Globus pallidus (tissue), 1 donor: ENCODE measurements at places on chromosomes 11 and 22.
A peak's percentile ranks its signal among the peaks of the same experiment; 100 is the strongest.

DNA sequence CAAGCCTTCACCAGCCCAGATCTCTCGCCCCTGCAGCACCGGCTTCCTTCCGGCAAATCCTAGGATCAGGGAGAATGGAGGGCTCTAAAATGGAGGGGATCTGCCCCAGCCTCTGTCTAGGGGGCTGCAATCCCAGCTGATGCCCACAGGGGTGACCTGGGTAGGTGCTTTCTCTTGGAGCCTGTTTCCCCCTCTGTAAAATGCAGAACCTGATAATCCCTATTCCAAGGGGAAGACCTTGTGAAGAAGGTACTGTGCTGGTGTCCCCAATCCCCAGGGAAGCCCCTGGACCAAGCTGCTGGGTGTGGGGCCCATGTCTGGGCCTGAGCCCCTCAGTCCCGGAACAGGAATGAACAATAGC, 2.8 kb downstream of the EMID1 start:
- DNase-seq: no peak

DNA sequence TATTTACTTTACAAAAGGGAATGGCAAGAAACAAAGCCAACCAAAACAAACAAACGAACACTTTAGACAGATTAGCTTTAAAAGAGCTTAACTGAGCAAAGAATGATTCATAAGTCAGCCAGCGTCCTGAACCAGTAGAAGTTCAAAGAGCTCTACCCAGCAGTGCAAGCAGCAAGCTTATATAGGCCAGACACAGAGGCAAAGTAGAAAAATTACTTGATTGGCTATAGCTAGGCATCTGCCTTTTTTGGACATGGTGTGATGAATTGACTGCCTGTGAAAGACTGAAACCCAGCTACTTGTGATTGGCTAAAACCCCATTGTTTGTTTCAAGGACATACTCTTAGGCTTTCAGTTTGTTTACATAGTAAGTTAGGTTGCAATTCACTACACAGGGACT, 2120.0 kb upstream of the RAG2 start:
- DNase-seq: no peak

DNA sequence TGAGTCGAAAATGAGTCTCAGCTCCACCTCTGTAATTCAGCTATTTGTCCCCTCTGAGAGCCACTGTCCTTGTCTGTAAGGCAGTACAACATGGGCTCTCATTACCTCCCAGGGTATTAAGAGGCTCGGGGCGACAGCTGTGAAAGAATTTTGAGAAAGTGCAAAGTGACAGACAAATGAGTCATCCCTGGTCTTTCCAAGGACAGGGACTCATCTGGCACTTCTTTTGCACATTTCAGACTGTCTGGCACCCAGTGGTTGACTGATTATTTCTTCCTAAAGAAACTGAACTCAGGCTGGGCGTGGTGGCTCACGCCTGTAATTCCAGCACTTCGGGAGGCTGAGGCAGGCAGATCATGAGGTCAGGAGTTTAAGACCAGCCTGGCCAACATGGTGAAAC, 62.1 kb upstream of the ARFGAP3 start:
- DNase-seq: no peak

- no peak for DNase-seq
Observed at GRCh38 chr11:111334532-111335502, 36.5 kb downstream of the POU2AF3 start.

DNA sequence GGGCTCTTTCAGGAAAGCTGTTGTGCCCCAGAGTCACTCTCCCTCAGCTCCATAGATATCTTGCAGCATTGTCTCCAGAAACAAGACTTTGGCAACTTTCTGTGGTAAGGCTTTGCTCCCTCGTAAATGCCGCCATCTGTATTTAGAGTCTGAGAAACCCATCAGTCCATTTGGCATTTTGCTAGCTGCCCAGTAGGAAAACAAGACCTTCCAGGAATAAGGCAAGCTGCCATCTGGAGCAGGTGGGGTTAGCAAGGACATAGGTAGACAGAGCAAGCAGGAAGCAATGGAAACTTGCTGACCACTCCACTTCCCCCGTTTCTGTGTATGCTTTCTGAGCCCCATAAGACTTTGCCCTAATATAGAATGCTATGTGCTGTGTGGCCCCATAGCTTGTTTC, 131.9 kb downstream of the SPATA19 start:
- DNase-seq: no peak

DNA sequence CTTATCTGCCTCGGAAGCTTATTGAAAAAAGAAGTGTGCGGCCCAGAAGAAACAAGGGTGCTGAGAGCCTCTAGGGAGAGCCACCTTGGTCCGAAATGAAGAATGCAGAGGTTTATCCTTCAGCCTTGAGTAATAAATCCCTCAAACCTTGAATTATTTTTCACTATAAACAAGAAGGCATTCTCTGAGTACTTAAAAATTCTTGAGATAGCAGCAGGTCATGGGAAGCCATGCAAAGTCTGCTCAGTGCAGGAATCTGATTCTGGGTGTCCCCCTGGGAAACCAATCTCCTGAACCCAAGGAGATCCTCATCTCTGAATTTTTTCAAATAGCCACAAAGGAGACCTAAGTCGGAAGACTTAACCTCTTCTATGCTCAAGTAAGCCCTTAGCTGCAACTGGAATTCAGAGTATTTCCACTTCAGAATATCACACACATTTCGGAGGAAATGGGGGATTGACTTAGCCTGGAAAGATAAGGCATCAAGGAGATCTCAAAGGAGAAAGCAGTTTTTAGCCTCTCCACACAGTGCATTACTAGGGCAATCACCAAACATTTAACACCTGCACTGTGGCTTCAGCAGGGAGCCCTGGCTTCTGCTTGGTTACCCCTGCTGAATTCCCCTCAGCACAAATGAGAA, 365.0 kb downstream of the ETS1 start:
- DNase-seq: no peak

GRCh38 chr22:42444077-42444904, 12.1 kb upstream of the NFAM1 start:
- DNase-seq: peak; percentile 77

- no peak for DNase-seq
Observed at GRCh38 chr11:69204941-69205742, 49.4 kb downstream of the SMIM38 start.

DNA sequence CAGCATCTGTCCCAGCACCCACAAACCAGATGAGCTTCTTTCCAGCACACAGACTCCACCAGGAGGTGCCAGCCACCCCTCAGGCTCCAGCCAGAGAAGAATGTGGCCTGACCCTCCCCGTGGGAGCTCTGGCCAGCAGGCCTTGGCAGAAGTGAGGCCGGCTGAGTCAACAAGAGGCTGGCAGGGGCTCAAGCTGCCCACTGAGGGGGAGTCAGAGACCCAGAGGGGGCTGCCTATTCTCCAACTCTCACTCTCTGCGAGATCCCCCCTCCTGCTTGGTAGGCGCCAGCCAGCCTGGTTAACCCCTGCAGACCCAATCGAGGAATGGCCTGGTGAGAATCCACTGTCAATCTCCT, 10.6 kb upstream of the CDC42EP1 start:
- peak; percentile 95 for DNase-seq

- DNase-seq: no peak
Observed at GRCh38 chr22:24416095-24416494, 11.3 kb upstream of the ADORA2A start.

GRCh38 chr11:47518212-47518964, 34.5 kb downstream of the CELF1 start:
- DNase-seq: no peak

- DNase-seq: peak; percentile 54
Observed at GRCh38 chr11:121767433-121767832, 314.7 kb upstream of the SORL1-AS1 start.

- DNase-seq: no peak
Observed at GRCh38 chr11:9619004-9619403, 44.9 kb upstream of the SWAP70 start.

DNA sequence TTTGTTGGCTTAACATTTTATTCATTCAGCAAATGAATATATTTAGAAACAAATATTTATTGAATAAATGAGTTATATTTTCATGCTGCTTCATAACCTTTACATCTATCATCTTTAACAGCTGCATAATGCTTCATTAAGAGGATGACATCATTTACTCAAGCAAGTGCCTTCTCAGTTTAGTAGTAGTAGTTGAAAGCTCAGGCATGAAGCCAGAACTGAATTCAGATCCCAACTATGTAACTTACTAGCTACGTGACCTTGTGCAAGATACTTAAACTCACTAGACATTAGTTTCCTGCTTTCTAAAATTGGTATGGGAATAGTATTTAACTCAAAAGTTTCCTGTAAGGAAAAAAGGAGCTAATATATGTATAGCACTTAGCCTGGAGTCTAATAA, 90.3 kb downstream of the TMPRSS5 start:
- DNase-seq: no peak

- DNase-seq: peak; percentile 27
Observed at GRCh38 chr22:44711690-44712555, 9.9 kb downstream of the PRR5 start.

DNA sequence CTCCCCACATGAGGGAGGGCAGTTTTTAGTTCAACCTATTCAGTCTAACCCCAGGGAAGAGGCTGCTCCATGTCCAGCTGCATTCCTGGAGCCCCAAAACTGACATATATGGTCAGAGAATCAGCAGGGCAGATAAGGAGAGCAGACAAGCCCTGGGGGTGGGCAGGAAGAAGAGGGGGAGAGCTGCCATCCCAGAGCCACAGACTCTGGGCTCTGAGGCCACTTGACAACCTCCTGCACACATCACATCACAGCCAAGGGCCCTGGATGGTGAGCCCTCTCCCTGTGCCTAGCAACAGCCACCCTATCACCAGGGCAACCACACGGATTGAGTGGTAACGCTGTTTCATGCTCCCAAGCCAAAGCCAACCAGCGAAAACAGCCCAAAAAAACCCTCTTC, 3.1 kb downstream of the ARHGAP1 start:
- DNase-seq: peak; percentile 76

DNA sequence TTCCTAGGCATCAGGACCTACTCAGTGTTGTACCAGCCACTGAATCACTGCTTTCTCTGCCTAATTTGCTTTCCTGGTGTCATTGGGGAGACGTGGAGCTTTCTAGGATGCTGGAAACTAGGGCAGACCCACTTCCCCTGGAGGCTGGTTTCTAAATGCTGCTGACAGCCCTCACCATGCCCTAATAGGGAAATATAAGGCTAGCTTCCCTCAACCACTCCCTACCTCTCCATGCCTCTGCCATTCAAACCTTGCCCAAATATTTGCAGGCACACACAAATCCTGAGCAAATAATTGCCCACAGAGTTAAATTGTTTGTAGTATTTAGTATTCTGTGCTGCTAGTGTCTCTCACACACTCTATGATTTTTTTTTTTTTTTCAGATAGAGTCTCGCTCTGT, 310.2 kb downstream of the DDX10 start:
- DNase-seq: no peak

DNA sequence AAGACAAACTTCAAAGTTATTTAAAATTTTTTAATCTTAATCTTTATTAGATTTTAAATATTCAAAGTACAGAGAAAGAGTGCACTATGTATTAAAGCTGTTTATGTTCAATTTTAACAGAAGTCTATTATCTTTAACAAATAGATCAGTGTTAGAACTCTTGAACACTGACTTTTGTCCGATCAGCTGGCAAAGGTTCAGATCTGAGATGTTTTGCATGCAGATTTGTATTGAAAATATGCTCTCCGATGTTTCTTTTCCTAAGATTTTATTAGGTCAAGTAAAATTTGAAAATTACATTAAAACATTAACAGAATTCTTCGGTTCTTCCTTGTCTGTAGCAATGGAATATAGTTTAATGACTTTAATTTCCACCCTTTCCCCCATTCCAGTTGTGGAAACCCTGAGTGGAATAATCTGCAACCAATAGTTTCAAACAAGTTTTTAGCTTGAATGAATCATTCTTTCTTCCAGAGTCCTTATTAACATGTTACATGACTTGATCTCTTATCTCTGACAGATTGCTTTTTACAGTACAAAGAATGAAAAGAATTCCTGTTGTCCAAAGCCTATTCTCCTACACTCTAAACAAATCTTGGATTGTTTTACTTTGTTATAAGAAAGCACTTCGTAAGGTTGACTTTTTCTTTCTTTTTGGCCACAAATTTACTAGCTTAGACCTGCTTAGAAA, 11.4 kb upstream of the TCP11L1 start:
- peak; percentile 67 for DNase-seq

DNA sequence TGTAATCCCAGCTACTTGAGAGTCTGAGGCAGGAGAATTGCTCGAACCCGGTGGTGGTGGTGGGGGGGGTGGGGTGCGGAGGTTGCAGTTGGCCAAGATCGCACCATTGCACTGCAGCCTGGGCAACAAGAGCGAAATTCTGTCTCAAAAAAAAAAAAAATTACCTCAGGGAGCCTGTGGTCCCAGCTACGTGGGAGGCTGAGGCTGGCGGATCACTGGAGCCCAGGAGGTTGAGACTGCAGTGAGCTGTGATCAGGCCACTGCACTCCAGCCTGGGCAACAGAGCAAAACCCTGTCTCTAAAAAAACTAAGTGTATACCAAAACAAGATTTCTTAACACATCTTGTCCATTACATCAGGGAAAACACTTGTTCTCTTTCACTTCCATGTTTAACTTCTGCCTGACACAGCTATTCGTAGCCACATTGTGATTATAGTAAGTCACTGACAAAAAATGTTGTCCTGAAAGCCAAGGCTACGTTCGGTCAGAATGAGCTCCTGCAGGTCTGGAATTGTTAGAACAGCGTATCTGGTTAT, 1.4 kb downstream of the TMEM80 start:
- peak; percentile 47 for DNase-seq

DNA sequence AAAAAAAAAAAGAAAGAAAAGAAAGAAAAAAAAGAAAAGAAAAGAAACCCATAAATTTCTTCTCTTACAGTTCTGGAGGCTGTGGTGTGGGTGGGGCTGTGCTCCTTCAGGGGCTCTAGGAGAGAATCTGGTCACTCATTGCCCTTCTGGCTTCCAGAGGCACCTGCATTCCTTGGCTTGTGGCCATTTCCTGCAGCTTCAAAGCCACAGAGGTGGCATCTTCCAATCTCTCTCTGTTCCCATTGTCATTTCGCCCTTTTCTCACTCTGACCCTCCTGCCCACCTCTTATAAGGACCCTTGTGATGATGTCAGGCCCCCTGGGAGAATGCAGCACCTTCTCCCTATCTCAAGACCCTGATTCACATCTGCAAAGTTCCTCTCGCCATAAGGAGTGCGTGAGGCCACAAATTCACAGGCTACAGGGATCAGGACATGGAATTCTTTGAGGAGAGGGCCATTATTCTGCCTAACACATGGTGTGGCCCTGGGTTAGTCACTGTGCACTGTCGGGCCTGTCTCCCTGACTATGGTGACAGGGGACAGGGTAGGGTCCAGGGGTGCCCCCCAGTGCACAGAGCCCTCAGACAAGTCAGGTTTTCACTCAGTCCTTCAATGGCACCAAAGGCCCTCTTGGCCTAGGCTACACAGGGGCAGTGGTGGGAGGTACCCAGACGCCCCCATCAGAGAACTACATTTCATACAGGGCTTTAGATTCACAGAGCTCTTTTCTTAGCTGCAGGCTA, 38.6 kb upstream of the PRR5 start:
- no peak for DNase-seq

- DNase-seq: no peak
Observed at GRCh38 chr11:113675003-113675561, 31.0 kb downstream of the TMPRSS5 start.
